ENCODE measurements at places on chromosomes 2 and 18.

DNA sequence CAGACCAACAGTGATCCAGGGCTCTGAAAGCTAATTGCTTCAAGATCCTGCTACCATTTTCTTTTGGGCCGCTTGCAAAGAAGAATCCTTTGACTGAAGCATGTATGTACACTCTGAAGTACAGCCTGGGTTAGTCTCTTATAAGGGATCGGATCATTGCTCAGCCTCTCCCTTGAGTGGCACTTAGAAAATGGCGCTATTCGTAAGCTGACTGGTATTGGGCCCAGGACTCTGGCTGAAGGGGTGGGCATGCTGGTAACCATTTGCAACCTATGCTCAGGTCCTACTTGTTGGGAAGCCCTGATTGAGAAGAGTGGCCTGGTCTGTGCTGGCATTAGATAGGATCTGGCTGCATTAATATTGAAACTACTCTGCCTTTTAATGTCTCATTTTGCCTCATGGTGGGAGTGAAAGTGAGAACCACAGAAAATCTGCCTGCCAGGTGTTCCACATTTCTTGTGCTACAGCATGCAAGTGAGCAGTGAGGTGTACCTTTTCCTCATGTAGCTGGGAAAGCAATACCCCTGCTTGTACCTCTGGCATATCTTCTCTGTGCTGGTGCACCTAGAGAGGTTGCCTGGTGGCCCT, 661 bp upstream of the MGAT5 start:
- no peak for DNase-seq

DNA sequence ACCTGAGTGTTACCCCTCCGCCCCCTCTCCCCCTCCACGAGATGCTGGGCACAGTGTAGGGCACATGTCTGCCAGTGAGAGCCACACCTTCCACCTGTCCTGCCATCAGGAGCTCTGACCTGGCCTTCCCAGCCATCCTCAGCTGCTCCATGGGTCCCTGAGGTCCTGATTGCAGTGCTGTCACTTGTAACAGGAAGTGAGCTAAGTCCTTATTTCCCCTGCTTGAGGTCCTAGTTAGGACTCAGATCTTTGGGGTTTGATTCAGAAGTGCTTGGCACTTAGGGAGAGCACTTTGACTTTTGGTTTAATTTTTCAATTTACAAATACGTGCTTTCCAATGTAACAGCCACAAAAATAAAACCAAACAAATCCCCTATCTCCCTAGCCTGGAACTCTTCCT, 125.5 kb downstream of the WDSUB1 start:
- no peak for DNase-seq

- peak; percentile 1 for DNase-seq
Measured at GRCh38 chr18:48072428-48073204, 142.2 kb upstream of the SMAD2 start.

DNA sequence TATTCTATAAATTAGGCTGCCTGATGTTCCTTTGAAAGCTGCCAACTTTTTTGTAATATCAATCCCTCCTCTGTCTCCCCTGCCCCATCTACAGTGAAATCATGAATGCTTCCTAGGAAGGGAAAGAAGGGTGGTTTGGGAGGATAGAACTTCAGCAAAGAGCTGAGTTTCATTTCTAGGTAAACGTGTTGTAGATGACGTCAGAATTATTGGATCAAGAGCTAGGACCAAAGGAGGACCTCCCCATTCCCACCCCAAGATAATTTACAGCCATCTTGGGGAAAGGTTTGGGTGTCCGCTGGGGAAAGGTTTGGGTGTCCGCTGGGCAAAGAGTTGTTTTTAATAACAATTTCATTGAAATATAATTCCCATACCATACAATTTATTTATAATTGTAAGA, 11.2 kb upstream of the ANKRD53 start:
- DNase-seq: no peak

- no peak for DNase-seq
Measured at GRCh38 chr2:66212749-66213148, 222.2 kb upstream of the MEIS1 start.

- no peak for DNase-seq
Measured at GRCh38 chr2:12273111-12273510, 443.6 kb upstream of the TRIB2 start.

GRCh38 chr2:127546797-127547196, 11.3 kb downstream of the MYO7B start:
- DNase-seq: no peak

DNA sequence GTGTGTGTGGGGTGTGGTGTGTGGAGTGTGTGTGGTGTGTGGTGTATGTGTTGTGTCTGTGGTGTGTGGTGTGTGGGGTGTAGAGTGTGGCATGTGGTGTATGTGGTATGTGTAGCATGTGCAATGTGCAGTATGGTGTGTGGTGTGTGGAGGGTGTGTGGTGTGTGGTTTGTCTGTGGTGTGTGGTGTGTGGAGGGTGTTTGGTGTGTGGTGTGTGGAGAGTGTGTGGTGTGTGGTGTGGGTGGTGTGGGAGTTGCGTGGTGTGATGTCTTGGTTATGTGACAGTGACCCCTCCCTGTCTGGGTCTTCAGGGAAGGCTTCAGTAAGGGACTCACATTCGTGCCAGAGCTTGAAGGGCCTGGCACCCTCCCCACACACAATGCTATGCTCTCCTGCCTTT, 718.2 kb upstream of the SOX11 start:
- no peak for DNase-seq

GRCh38 chr2:214034417-214034816, 376.4 kb upstream of the VWC2L start:
- DNase-seq: no peak

GRCh38 chr2:122651236-122651635, 895.8 kb downstream of the TSN start:
- no peak for DNase-seq

DNA sequence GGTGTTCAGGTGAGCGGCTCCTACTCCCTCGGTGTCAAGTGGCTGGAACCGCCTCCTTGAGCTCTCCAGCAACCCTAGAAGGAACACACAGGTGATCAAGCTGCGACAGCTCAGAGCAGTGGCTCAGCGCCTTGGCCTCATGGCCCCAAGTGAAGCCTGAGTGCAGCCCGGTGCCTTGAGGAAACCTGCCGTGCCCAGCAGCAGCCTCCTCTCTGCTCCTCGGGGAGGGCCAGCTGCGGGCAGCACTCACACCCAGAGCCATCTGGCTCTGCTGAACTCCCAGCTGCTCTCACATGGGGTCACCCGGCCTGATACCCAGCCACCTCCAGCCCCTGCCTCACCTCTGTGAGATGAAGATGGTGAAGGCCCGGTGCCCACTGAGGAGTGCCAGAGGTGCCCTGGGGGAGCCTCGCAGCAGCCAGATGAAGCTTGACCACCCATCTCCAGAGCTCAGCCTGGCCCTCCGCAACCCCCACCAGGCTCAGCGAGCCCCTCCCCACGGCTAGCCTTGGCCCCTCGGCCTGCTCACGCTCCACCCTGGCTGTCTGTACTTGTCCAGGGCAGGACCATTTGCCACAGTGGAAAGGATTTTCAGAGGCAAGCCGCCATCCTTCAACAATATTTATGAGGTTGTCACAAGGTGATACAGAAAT, 70.6 kb upstream of the RAB6C start:
- DNase-seq: no peak

DNA sequence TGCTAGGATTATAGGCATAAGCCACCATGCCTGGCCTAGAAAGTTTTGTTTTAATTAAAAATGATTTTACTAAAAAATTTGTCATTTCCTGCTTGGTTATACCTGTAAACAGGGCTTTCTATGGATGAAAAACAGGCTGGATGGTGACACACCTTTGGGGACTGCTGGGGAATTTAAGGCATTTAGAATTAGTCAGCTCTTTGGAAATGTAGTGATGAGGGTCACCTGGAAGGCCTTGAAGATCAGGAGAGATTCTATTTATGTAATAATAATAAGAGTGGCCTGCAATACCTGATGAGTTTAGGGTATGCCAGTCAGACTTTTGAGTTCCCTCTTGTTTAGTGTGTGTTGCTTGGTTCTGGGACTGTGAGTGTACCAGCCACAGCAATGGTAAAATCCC, 51.1 kb downstream of the RALBP1 start:
- DNase-seq: no peak

- DNase-seq: peak; percentile 63
Measured at GRCh38 chr2:37457401-37457901, 113.0 kb downstream of the QPCT start.

GRCh38 chr2:41038408-41038807, 586.5 kb upstream of the SLC8A1 start:
- peak; percentile 47 for DNase-seq

DNA sequence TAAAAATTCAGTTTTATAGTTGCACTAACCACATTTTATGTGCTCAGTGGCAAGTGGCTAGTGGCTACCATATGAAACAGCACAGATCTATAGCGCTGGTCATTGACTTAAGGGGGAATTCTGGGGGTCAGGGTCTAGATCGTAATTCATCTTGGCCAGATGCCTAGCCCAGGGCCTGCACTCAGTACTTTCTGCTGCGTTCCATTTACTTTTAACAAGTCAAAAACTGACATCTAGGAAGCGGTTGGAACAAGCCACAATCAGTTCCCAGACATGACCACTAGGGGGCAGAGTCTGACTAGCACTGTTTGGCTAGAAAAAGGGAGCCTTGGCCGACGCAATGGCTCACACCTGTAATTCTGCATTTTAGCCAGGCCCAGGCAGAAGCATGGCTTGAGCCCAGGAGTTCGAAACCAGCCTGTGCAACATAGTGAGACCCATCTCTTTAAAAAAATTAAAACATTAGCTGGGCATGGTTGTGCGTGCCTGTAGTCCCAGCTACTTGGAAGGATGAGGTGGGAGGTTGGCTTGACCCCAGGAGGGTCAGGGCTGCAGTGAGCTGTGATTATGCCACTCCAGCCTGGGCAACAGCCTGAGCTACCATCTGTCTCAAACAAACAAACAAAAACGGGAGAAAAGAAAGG, 9.0 kb upstream of the TMBIM1 start:
- peak; percentile 74 for DNase-seq

DNA sequence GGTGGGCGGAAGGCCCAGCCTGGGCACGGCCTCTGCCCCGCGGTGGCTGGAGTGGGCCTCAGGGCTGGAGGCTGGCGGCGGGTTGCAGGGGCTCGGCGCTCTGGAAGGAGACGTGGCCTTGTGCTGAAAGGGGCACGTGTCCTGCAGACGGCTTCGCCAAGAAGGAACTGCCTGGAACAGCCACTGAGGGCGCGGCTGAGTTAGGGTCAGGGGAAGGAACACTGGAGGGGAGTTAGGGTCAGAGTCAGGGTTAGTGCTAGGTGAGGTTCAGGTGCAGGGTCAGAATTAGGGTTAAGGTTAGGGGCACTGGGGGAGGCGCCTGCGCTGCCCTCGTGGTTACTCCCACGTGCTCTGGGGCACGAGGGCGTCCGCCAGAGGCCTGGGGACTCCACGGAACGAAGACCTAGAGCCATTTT, 933 bp upstream of the ADNP2 start:
- DNase-seq: no peak

DNA sequence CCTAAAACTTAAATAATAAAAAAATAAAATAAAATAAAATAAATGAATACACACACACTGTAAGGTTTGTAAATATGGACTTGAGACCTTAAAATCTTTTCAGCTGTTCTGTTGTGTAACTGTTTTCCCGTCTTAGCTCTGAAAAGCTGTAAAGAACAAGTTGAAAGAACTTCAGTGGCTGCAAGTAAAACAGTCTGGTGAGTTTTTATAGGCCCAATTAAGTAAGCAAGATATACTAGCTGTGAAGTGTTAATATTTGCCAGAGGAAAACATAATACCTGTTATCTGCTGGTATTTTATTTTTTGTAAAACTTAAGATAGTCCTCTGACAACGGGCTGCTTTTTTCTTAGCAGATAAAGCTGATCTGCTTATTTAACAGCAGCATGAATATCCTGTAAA, 176.9 kb upstream of the NRP2 start:
- no peak for DNase-seq

DNA sequence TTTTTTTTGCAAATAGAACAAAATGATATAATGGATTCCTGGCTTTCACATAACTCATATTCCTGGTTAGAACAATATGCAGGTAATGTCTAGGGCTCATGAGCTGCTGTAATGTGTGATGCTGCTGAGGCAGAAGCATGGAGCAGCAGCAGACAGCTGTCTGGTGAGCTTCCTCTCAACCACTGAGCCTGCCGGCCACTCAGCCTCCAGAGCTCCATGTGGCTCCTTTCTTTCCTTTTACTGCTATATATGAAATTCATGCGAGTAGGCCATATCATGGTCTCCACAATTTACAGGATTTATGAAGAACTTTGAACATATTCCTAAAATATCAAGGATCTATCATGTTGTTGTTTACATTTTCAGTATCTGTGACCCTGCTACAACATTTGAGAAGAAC, 120.9 kb downstream of the MEP1B start:
- DNase-seq: no peak

DNA sequence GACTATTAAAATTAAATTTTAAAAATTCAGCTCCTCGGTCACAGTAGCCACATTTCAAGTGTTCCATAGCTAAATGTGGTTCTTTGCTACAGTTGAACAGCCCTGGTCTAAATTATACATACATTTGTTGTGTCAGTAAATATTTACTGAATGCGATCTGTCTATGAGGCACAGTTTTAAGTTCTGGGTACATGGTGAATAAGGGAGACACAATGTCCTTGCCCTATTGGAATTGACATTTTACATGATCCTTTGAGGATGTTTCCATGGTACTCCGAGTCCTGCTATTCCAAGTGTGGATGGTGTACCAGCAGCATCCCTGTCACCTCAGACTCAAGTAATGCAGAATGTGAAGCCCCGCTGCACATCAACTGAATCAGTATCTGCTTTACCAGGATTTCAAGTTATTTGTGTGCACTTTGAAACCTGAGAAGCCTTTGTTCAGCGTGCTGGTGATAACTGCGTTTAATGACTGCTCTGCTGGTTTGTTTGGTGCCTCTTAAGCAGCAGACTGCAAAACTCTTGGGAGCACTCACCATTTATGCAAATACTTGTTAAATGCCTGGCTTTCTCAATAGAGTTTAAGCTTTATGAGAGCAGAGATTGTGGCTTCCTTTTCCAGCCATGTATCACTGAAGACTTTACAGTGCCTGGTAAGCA, 1.5 kb downstream of the GALNT1 start:
- peak; percentile 23 for DNase-seq

GRCh38 chr2:42249887-42250286, 80.7 kb downstream of the EML4 start:
- DNase-seq: no peak

DNA sequence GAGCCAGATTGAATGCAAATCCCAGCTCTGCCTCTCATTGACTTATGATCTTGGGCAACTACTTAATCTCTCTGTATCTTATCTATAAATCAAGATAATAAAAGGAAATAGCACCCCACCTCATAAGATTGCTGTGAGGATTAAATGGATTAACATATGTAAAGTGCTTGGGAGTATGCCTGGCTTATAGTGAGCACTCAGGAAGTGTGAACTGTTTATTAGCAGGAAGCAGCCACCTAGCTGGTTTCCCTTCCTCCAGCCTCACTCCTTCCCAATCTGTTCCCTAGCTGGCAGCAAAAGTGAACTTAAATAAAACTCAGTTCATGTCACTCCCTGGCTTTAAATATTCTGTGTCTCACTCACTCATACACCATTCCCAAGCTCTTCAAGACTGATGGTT, 526.6 kb upstream of the PKDCC start:
- no peak for DNase-seq

- no peak for DNase-seq
Measured at GRCh38 chr2:200354833-200355751, 48.6 kb downstream of the SPATS2L start.

GRCh38 chr2:230924470-230925341, at the start of gene GPR55:
Gene GPR55 (minus strand): TSS chr2:230925242. CDS start chr2:230910962, 14,280 bp downstream.
- no peak for DNase-seq
